ENCODE measurements at places on chromosomes 1 and 21.

GRCh38 chr1:207962716-207963426 is 51.9 kb upstream of the CD34 start:
- DNase-seq: no peak

DNA sequence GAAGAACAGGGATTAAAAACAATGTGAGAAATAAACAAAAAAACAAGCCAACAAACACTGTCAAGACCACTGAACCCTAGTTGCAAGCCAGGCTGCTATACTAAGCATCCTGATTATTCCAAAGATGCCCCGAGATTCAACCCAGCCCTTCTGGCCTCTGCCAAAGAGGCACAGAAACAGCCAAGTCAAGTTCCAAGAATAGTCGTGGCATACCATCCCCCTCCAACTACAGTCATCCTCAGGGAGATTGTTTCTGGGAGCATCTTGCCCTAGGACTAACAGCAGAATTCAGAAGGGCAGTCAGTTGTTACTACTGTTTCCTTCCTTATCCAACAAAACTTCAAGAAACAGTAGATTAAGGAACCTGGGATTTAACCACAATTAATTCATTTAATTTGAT is 52.3 kb downstream of the ABL2 start:
- no peak for DNase-seq

- DNase-seq: no peak
Observed at GRCh38 chr1:7768583-7768982, 2.5 kb upstream of the VAMP3 start.

- no peak for DNase-seq
Observed at GRCh38 chr1:183993132-183993531, 44.4 kb downstream of the COLGALT2 start.

GRCh38 chr1:68344208-68344607 is 105.5 kb downstream of the RPE65 start:
- no peak for DNase-seq

DNA sequence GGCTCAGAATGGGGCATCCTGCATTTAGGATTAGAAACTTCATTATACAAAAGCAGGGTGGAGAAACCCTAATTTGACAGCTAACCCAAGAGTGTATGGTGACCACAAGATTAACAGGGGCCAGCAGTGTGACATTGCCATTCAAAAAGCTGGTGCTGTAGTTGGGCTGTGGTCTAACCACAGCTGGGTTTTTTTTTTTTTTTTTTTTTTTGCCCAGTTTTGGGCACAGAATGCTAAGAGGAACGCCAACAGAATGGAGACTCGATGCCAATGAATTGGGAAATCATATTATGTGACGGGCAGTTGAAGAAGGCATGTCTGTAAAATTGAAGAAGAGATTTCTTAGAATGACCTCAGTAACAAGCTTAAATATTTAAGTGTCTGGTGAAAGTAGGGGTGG is 58.4 kb downstream of the NFIA start:
- no peak for DNase-seq

GRCh38 chr1:209989525-209989924 is 51.5 kb downstream of the SYT14 start:
- DNase-seq: no peak

- DNase-seq: no peak
Observed at GRCh38 chr1:20867847-20868246, 80.7 kb upstream of the HP1BP3 start.

DNA sequence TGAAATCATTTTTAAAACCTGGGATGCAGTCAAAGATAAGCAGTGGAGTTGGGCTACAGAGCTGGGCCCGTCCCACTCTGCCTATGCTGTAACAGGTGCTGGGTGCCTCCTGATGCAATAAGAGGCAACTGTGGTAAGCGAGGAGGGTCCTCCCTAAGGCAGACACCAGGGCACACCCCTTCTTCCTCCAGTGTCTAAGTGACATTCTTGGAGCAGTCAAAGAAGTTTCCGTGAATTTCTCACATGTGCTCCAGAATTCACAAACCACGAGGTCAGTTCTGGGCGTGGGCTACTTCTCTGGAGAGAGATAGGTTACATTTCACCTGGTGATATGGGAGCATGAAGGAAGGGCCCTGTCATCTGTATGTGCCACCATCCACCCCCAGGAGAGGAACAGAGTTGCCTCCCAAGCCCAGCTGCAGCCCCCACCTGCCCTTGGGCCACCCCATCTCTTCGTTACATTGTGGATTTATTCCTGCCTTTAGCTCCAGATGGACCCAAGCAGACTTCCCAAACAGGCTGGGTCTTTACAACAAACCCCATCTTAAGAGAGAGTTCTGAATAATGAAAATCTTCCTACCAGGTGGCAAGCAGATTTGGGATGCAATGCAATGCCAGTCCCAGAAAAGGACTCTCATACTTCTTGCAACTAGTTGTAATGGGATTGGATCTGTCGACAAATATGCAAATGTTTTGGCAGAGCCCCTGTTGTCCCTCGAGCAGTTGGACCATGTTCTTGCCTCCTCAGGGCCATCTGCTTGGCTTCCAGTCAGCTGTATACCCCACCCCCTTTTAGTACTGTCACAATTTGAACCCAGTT is 82.5 kb upstream of the CNTN2 start:
- no peak for DNase-seq

DNA sequence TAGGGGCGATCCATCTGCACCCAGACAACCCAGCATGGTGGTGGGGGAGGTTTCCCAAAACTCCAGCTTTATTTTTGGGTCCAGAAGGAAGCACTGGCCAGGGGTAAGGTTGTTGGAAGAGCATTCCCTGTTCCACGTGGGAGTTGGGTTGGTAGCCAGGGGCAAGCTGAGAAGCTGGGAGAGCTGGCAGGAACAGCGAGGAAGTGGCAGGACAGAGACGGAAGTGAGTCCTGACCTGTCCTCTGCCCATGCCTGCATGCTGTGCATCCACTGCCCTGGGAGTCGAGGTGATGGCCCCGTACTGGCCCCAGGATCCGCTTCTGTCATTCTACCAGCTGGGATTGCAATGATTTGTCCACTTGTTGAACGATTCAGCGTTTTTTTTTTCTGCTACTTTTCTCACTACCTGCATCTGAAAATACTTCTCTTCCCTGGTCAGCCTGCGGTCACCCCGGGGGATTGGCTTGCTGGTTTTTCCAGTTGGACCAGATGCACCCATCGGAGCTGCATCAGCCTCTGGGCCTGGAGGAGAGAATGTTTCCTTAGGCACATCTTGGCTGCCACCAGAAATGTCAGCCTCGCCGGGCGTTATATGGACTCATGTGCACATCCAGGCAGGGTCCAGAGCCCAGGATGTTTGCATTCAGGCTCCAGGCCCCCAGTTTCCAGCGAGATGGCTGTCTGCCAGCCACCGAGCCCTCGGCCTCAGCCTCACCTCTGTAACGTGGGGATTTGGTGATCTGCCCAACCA is 28.3 kb upstream of the TMPRSS2 start:
- no peak for DNase-seq

GRCh38 chr1:65992165-65992821 is 199.6 kb downstream of the PDE4B start:
- no peak for DNase-seq

DNA sequence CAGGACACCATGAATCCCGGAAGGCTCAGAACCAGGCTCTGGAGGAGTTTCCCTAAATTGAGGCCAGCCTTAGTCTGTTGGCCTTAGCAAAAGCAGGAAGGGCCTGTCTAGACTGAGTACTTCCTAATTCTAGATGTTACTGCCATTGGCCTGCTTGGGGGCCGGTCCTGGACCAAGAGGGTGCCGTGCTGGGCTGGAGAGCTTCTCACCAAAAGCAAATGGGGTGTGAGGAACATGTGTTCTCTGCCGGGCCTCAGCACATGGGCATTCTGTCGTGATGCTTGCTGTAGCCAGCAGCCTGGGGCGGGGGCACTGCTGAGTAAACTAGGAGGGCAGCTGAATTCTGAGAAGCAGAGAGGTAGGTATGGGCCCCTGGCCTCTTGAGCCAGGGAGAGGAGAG is 35.7 kb upstream of the MAN1C1 start:
- no peak for DNase-seq

DNA sequence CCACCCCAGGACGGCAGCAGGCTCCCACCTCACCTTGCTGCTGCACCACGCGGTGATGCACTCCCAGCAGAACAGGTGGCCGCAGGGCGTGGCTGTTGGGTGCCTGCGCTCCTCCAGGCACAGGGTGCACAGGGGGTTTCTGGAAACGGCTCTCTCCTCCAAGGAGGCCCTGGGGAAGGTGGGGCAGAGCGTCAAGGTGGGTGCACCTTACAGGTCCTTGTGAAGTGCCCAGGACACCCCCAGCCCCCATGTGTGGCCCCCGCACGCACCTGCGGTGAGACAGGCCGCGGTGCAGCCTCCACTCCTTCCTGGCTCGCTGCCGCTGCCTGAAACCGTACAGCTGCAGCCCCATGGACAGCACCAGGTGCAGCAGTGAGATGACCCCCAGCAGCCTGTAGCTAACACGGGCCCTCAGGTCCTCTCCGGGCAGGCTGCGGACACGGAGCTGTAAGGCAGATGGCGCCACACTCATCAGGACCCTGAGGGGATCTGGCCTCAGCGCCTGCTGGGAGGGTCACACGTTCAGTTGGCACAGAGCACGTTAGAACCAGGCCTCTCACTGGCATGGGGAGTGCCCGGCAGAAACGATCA is 5.8 kb downstream of the PEX10 start:
- DNase-seq: no peak

GRCh38 chr1:29577512-29577911 is 341.2 kb downstream of the PTPRU start:
- no peak for DNase-seq
